K562 (cell line): ENCODE measurements at places on chromosomes 16 and 17.

- peak; percentile 44 for DNase-seq
Measured at GRCh38 chr17:74875155-74875976, 2.6 kb upstream of the FDXR start.

GRCh38 chr17:17051791-17052461 is 9.7 kb downstream of the MPRIP start:
- no peak for DNase-seq

GRCh38 chr17:3818786-3819185 is 17.8 kb upstream of the ITGAE start:
- DNase-seq = no peak

DNA sequence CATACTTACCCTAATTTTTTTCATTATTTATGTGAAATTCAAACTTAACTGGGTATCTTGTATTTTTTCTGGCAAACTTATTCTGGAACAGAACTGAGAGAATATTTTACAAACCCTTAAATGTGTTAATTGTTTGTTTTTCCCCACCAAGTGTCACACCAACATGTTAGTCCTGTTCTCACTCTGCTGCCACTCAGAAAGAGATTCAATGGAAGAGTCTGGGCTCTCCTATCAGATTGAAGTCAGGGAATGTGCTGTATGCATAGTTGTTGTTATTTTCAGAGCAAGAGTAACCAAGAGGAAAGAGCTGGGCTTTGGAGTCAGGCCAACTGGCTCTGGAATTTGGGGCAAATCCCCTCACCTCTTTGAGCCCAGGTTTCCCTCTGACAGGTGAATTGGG is 43.2 kb downstream of the SLC6A2 start:
- no peak for DNase-seq

- no peak for DNase-seq
Measured at GRCh38 chr16:17350207-17350606, 120.6 kb downstream of the XYLT1 start.

DNA sequence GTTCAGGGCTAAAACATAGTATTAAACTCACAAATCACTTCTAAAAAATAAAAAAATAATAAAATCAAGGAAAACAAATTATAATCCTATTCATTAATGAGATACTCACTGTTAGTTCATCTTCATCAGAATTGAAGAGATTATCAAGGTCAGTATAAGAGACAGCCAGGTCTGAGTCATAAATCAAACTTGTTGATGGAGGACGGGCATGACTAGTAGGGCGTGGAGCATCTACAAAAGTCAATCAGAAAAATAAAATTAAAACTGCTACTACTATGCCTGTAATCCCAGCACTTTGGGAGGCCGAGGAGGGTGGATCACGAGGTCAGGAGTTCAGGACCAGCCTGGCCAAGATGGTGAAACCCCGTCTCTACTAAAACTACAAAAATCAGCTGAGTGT is 59.1 kb upstream of the INTS2 start:
- DNase-seq = no peak

DNA sequence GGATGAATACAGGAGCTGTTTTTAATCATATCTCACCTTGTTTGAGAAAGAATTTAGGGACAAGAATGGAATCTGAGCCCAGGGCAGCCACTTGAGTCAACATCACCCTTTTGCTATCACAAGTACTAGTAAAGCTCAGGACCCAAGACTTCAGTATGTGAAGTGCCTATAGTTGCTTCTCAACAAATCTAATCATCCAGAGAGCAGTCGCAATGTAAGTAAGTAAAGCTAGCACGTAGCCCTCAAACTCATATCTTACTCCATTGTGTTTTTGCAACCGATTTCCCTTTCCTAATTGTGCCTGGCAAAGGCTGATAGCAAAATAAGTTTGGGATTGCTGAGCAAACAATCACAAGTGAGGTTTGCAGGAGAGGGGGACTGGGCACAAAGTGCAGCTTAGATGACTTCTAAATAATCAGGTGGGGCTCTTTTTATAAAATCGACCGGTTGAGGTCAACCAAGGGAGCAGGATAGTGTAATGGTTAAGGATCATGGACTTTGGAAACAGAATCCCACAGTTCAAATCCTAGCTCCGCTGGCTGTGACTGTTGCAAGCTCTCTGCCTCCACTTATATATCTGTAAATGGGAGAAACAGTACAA is 13.0 kb downstream of the TOB1 start:
- DNase-seq = no peak

- DNase-seq = no peak
Measured at GRCh38 chr16:81823111-81823510, 44.0 kb downstream of the PLCG2 start.

GRCh38 chr17:76135810-76136188 is 5.2 kb downstream of the FOXJ1 start:
- DNase-seq = no peak

DNA sequence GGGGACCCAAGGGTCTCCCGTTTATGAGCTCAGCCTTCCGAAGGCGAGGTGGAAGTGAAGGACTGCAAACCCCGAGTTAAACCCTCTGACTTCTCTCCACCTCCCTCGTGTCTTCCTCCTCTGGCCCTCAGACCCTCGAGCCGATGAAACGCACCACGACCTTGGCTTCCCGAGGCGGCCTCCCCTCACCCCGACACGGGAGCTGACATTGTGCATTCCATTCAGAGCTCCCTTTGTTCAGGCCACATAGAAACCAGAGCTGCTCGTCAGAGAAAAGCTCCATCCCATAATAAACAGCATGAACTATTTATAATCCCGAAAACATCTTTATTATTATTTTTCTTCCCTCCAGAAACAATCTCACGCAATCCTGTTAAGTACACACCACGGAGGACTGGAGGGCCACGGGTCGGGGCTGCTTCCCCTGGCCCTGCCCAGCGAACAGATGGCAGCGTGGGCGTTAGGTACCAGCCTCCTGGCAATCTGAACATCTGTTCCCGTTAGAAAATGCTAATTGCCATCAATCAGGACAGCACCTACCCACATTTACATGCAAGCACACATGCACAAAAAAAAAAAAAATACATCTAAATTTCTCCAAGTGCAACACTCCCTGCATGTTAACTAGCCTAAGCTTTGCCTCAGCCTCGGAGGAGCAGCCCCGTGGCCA is 145.7 kb downstream of the RBFOX3 start:
- DNase-seq = no peak

GRCh38 chr17:83189044-83190003 is 109.9 kb downstream of the METRNL start:
- DNase-seq = no peak

GRCh38 chr17:28219771-28220170 is 99.2 kb upstream of the TMEM97 start:
- DNase-seq = no peak

DNA sequence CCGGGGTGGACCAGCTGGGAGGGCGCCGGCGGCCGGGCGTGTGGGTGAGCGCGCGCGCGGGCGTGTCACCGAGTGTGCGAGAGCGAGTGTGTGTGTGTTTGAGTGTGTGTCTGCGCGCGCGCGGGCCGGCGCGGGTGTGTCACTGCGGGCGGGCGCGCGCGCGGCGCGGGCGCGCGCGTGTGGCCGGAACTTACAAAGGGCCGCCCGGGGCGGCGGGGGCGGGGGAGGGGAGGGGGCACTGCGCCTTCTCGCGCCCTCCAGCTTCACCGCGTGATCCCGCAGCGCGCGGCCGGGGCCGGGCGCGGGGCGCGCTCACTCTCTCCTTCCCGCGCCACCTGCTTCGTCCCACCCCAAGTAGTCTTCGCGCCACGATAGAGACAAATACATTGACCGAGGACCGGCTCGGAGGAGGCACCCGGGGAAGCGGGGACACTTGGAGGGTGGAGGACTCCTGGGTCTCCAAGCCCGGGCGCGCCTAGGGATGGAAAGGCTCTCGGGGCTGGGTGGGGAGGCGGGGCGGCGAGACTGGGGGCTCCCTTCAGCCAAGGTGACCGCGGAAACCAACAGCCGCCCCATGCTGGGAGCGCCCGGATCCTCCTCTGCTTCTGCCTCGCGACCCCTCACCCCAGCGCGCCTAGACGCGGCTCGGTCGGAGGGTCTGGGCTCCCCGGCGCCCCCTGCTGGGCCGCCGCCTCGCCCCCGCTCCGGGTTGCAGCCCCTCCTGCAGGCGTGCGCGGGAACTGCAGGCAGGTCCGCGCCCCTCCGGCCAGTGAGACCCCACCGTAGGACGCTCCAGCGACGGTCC is at the start of gene SRCIN1:
Gene SRCIN1, minus strand, starts transcription at position 112 of the 805 bp plus-strand sequence. CDS start 247 bp downstream, outside the sequence.
- DNase-seq = peak; percentile 86

GRCh38 chr17:79202480-79202879 is 127.9 kb downstream of the ENGASE start:
- no peak for DNase-seq

GRCh38 chr17:57908278-57908677 is 46.9 kb downstream of the CUEDC1 start:
- no peak for DNase-seq

- DNase-seq = no peak
Measured at GRCh38 chr17:9225305-9226101, 204.2 kb downstream of the NTN1 start.

DNA sequence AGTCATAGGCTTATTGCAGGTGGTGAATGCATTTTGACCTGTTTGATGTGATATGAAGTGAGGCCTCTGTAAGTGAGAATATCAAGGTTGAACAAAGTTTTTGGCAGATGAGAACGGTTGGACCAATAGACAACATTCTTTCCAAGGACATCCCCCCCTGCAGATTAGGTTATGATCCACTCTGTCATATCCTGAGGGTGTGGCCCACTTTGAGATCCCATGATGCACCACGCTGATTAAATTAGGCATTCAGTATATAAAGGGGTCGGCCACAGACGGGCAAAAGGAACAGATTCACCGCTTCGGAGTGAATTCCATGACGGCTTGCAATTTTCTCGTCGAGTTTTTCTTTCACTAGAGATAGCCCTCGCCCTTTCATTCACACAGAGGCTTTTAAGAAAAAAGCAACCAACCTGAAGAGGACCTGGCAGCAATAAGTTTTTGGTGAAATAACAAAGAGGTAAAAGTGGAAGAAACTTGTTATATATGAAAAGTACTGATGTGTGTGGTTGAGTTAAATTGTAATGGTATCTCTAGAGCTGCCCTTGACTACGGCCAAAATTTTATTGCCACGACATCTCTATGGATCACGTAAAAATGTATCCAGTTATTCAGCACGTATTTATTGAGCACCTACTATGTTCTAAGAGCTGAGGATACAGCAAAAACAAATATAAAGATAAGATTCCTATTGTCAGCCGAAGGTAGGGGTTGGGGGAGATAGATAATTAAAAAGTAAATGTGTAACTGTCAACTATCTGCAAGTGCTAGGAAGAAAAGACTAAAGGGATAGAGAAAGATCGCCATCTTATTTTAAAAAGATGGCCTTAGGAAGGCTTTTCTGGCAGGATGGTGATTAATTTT is 1.7 kb upstream of the RBBP6 start:
- DNase-seq = peak; percentile 85

DNA sequence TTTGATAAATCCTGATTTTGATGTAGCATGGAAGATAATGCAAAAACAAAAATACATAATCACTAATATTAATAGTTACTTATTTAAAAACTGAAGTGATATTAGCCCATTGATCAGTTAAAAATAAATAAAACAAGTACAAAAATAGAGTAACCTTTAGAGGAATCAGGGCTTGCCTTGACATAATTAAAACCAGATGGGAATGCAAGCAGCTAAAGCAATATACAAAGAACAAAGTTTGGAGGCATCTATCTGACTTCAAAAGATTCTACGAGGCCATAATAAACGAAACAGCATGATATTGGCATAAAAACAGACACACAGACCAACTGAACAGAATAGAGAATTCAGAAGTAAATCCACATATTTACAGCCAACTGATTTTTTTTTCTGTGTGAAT is 15.0 kb upstream of the HEATR3 start:
- no peak for DNase-seq

- DNase-seq = no peak
Measured at GRCh38 chr16:72677662-72678447, 370.1 kb downstream of the ZFHX3 start.

- DNase-seq = no peak
Measured at GRCh38 chr17:27651411-27652345, 20.7 kb downstream of the LGALS9 start.

DNA sequence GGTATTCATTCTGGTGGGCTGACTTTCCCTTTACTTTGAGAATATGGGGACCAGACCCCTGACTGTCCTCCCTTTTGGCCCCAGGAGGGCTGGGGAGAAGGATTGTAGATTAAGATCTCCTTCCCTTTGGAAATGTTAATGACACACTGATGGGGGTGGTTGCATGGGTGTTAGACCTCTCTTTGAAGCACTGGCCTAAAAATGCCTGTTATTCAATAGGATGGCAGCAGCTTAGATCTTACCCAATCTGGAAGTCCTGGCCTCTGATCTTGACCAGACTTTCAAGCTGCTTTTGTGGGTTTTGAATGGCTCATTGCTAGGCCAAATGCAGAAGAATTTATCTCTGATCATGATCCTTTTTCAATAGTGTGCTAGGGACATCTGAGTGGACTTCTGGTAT is 25.7 kb downstream of the MAP3K3 start:
- DNase-seq = no peak

DNA sequence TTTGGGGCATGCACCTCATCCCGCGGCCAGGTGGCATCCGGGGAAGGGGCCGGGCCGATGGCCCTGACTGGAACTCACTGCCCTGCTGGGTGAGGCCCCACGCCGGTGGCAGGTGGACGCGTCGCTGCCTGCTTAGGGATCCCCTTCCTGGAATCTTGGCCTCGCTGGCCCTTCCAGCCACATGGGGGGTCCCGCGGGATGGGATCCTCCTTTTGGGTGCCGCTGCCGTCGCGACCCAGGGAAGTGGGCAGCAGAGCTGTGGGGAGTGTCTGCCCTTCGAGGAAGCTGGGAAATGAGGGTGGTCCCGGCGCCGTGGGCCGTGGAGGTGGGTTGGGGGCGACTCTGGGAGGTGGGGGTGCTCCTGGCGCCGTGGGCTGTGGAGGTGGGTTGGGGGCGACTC is 12.8 kb downstream of the METRNL start:
- DNase-seq = no peak

DNA sequence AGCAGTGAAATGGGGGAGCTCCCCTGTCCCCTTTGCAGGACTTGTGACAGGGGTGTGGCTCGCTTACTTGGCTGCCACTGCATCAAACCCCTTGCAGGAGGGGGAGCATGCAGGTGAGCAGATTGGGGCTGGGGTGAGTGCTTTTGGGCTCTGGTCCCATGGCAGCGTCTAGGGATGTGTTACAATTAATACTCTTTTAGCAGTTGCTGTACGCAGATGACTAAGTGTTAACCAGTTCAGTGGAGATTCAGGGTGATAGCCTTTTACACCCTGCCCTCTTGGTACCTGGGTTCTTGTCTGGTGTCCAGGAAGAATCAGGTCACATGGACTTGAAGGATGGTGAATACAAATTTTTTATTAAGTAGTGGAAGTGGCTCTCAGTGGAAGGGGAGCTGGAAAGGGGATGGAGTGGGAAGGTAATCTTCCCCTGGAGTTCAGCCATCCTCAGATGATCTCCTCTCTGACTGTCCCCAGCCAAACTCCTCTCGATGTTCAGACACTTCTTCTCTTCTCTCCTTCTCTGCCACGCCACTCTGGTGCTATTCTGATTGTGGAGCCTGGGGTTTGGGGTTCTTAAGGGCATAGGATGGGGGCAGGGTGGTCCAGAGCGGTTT is 100.1 kb downstream of the MARF1 start:
- DNase-seq = no peak
